Vein endothelial cell (primary cell): ENCODE measurements at places on chromosomes 12 and 14. TPM values are rescaled to one million over a fixed set of nuclear protein-coding genes. Genes with fewer than 3 reads are reported as not detected.

LHX5 gene
- not detected in 2 replicates for total RNA-seq

DNAI7 gene
- not detected in 2 replicates for total RNA-seq

LTBP2 gene
- 243 and 301 TPM in 2 replicates for total RNA-seq

KCNMB4 gene
- 0.65 and 0.86 TPM in 2 replicates for total RNA-seq

GRIP1 gene
- under 0.01 and 0.10 TPM in 2 replicates for total RNA-seq

TMEM30B gene
- 0.19 and 0.33 TPM in 2 replicates for total RNA-seq

PLEKHD1 gene
- total RNA-seq, result not detected in 2 replicates

PAX9 gene
- 0.19 and 1.6 TPM in 2 replicates for total RNA-seq

FAR2 gene
- 66.6 and 72.5 TPM in 2 replicates for total RNA-seq

MDGA2 gene
- not detected in 2 replicates for total RNA-seq
